ENCODE measurements at places on chromosomes 5 and 9. TPM values are rescaled to one million over a fixed set of nuclear protein-coding genes. Genes with fewer than 3 reads are reported as not detected.

The TTC39B gene
- 11.9 TPM for polyA plus RNA-seq

DNA sequence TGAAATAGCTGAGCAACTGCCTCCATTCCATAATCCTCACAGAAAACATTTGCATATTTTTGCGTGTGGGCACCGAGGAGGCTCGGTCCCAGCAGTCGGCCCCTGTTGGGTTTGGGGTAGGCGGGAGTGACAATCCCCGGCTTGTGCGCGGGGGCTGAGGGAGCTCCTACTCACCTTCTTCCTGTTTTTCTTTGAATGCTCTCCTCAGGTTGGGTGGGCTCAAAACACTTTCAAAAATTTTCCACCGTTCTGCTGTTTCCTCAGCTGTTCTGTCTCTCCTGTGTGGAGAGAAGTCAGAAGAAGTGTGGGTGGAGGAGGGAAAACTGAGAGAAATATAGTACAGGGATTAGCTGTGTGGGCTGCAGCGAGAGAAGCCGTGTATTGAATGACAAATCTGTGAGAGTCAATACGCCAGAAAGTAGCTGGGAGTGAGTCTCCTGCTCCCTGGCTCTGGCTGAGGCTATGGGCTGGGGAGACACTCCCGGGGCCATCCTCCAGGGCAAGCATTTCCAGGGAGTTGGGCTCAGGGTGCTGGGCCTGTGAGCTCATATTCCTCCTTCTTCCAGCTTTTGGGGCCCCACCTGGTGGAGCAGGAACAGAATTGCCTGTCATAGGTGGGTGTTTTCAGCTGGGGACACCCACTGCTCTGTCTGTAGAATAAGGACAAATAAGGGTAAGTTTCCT, 84.7 kb downstream of the CMYA5 start:
- DNase-seq, result peak; percentile 28

- no peak for DNase-seq
Observed at GRCh38 chr9:132018957-132019405, 60.7 kb downstream of the MED27 start.

DNA sequence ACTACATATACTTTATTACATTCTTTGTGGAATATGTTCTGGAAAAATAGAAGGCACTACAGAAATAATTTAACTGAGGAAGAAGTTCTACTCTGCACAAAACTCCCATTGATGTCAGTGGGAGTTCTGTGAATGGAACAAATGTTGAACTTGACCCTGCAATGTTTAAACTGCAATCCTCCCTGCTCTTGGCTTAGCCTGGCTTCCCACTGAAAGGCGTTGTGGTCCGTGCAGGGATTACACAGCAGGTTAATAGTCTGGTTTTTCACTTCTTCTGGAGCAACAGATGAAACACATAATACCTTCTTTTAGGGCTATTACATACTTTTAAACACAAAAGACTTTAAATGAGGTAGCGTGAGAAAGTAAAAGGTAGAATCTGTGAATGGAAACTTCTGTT, 12.9 kb upstream of the ERBIN start:
- peak; percentile 14 for DNase-seq

- DNase-seq, result no peak
Observed at GRCh38 chr9:112408275-112408674, 28.4 kb downstream of the HSDL2 start.

- peak; percentile 67 for DNase-seq
Observed at GRCh38 chr9:128072144-128073021, 4.4 kb downstream of the SLC25A25 start.

The FOCAD gene
- 37.9 TPM for polyA plus RNA-seq

GRCh38 chr9:17699615-17700330, 120.9 kb downstream of the SH3GL2 start:
- no peak for DNase-seq

DNA sequence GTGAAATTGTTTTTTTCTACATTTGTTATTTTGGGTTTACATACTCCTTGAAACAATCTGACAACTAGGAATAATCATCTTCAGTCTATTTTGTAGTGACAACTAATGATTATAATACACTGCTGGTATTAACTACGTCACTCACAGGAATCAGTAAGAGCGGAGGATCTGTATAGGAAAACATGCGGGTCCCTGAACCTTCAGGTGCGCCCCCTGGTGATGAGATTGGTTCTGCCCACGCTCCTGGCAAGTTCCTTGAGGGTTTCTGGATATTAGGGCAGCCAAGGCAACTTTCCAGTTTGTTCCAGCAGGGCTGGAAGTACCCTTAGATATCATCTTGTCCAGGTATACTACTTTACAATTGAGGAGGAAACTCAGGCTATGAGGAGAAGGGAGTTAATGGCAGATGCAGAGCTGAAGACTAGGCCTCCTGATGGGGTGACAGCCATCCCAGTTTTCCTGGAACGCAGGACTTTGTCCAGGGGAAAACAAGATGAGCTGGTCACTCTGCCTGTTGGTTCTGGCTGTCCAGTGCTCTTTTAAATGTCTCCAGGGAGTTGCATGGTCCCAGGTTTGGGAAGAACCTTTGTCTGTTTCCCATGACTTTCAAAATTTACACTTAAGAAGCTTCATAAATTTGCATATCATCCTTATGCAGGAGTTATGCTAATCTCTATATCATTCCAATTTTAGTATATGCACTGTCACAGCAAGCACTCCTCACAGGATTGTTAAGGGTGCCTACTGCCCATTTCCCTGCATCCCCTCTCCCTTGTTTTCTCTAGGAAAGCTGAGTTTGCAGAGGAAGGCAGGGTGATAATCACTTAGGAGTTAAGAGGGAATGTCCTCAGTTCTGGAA, 14.9 kb upstream of the WNT8A start:
- peak; percentile 37 for DNase-seq

DNA sequence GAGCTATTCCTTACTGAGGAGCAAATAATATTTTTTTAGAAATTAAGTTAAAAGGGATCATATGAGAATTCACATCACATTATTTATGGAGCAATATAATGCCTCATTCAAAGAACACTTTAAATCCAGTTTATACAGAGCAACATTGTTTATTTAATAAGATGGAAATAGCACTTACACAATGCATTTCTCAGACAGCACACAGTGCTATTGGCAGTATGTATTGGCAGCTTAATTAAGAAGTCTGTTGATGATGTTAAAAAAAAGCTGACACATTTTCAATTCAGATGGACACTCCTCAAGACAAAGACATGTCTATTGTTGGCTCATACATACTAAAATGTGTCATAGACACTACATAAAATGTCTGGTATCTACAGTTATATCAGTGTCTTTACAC, 171.3 kb downstream of the NR2F1-AS1 start:
- no peak for DNase-seq

The JAKMIP2 gene
- polyA plus RNA-seq, result 6.6 TPM

DNA sequence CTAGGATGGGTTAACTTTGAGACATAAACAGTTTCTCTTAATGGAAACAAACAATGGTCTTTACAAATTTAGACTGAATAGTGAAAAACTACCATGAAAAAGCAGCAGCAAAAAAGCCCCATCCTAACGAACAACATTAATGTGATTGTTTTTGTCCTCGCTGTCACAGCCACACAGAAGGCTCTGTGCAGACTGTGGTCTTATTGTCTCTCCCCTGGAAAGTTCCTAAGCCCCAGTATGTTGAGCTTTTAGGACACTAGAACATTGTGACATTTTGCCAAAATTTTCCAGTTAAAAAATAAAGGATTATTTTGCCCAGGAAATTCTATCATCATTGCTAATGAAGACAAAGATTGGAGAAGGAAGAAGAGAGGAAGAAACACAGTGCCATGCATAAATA, 12.6 kb upstream of the SOWAHA start:
- DNase-seq, result no peak

The ACOT12 gene
- polyA plus RNA-seq, result 1.2 TPM

DNA sequence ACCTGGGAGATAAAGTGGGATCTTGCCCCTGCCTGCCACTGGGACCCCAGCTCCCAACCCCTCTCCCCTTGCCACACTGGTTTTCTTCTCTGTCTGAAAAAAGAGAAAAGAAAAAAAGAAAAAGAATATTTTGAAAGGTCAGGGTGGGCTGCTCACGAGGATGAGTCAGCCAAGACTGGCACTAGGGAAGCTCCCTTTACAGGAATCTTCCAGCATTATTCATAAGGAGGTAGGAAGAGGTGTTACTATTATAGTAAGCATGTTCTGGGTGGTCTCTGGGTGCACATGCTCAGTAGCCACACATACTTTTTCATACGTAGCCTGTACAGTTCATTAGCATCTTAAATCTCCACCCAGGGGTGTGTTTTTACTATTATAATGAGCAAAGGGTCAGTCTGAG, 46.8 kb upstream of the HAND1 start:
- DNase-seq, result no peak

DNA sequence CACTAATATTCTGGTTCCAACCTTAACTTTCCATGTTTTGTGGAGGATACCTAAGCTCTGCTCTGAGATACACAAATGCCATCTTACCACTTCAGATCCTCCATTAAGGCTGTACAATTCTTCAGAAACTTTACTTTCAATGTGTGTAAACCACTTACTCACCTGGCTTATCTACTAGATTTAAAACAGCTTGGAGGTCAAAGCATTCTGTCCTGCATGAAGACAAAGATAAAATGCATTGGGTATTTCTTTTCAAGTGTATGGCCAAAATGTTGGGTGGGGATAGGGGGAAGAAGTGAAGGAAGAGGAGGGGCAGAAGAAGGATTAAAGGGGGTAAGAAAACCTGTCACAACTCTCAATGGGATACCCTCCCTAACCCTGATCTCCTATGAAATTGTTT, 939 bp downstream of the GOLGA1 start:
- DNase-seq, result no peak

The CDC20B gene
- 0.62 TPM for polyA plus RNA-seq

The SLC6A18 gene
- polyA plus RNA-seq, result 0.53 TPM

The PCDHB13 gene
- 9.3 TPM for polyA plus RNA-seq

GRCh38 chr9:75657015-75657414, 233.5 kb upstream of the PCSK5 start:
- no peak for DNase-seq

DNA sequence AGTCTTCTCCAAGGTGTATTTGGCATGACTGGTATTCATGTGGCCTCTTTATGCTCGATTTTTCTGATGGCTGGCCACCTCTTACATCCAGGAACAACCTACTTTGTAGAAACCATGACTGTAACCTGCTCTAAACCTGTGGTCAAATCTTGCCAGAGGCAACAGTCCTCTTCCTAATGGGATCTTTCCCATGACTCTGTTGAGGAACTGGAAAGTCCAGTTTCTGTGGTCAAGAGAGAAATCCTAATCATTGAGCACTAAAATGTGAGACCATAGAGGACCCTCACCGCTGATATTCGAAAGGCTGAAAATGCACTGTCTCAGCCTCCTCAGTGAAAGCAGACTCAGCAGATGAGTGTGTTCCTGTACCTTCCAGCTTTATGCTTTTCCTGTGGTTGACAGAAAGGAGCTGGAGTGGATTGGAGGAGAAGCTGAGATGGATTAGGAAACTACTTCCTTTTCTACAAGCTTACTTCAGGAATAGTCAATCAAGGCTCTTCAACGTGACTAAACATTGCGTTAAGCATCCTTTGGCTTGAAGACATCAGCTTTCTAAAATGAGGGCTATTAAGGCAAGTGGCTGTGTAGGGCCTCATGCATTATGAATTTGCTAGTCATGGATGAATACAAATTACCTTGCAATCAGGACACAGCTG, 69.7 kb upstream of the DAPK1 start:
- DNase-seq, result no peak

The BAG1 gene
- 71.6 TPM for polyA plus RNA-seq

GRCh38 chr5:181191526-181192336, 13.3 kb downstream of the TRIM7 start:
- DNase-seq, result peak; percentile 94

DNA sequence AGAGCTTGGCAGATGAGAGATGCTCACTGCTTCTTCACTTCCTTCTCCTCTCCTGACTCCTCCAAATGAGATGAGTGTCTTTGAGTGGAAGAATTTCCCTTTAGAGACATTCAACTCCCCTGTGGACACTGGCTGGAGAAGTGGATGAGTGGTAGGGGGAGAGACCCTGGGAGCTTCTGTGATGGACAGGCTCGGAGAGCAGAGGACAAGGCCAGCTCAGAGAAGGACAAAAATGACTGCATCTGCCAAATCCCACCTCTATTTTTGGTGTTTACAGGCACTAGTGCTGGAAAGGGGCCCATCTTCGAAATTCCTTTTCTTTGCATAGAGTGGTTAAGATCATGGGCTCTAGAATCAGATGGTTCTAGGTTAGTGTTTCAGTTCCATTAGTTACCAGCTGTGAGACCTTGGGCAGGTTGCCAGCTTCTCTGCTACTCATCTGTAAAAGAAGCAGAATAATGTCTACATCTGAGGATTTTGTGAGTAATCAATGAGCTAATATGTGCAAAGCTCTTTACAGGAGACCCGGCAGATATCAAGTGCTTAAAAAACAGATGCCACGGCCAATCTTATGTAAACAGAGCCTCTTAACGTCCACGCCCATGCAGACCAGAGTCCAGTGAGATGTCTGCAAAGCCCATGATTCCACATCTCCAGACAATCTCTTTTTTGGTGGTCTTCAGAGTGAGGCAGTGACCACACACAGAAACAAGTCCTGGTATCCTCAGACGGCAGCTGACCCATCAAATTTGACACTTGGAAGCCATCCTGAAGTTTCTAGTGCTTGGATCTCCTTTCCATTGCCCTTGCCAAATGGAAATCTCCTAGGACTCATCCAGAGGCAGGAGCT, 13.6 kb upstream of the COL27A1 start:
- no peak for DNase-seq

The FOXD4L6 gene
- not detected for polyA plus RNA-seq

DNA sequence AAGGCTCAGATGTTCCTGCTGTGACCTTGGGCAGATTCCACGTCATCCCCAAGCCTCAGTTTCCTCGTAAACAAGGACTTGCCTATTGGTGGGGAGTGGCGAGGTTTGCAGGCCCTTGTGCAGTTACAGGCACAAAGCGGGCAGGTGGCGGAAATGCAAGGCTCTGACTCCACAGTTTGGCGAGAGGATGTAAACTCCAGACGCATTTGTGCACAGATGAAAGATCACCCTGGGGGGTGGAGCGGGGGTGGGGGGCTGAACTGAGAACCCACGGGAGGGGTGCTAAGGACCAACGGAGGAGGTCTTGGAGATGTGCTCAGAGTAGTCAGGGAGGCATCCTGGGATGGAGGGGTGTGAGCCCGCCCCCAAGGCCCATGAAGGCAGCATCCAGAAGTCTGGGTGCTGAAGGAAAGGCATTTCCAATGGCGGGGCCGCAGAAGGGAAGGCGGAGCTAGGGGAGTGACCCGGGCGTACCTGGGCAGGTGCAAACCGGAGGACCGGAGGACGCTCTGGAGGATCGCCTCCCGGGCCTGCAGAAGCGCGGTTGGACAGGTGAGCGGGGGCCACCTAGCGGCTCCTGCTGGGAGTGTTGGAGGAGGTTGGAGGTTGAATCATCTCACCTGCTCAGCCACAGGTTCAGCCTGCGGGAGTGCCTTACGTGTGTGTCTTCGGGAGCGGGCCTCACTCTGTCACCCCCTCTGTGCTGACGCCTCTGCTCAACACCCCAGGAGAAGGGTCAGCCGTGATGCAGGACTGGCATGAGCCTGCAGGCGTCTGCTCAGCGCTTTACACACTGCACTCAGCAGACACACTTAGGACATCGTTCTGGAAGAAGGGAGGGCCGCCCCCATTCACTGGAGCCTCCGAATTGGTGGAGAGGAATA, 1.9 kb upstream of the FIBCD1 start:
- DNase-seq, result no peak

GRCh38 chr5:76544268-76544926, 78.8 kb downstream of the F2RL2 start:
- no peak for DNase-seq

- no peak for DNase-seq
Observed at GRCh38 chr5:168979135-168979534, 321.8 kb downstream of the SLIT3 start.

Measured in left kidney (tissue), 8 donors.